ENCODE measurements at places on chromosomes 5 and 9.

- peak; percentile 89 for DNase-seq
Measured at GRCh38 chr9:127776195-127776923, 2.1 kb downstream of the SH2D3C start.

DNA sequence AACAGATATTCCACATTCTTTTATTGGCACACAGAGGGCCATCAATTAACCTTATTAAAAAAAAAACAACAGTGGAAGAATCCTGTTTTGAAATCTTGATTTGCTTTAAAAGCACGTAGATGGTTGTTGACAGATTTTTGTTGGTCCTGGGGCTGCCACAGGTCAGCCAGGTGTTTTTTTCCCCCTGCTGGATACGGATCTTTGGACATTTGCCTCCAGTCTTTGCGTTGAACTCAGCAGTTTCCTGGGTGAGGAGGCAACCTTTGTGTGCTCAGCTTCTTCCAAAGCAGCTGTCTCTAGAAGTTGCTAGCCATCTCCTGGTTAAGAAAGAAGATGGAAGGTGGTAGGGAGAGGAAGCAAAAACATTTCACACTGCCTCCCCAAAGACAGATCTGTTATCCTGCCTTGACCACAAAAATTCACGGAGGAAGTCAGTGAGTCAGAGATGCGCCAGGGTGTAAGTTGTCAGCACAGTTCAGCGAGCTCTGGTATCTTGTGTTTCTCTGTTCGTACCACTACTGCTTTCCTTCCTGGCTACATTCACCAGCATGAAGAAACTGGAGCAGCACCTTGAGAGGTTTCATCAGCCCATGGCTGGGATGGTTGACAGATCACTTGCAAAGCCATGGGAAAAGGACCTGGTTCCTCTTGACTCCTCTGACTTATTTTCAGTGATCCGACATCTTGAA, 207.3 kb downstream of the ARHGAP26 start:
- peak; percentile 76 for DNase-seq

- peak; percentile 9 for DNase-seq
Measured at GRCh38 chr9:100714372-100715099, 136.7 kb downstream of the CAVIN4 start.

DNA sequence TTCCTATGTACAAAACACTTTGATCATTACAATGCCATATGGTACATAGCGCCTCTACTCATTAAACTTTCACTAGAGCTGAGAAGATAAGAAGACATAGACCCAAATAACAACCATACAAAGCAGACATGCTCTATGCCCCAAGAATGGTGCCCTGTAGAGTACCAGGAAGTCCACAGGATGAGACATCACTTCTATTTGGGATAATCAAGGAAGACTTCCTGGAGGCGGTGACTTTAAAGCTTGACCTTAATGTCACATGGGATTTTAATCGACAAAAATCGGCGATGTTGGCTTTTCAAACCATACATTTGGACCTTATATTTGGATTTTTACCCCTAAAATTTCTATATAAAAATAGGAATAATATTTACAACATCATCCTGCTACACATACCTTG, 224.3 kb upstream of the MAP3K1 start:
- no peak for DNase-seq

DNA sequence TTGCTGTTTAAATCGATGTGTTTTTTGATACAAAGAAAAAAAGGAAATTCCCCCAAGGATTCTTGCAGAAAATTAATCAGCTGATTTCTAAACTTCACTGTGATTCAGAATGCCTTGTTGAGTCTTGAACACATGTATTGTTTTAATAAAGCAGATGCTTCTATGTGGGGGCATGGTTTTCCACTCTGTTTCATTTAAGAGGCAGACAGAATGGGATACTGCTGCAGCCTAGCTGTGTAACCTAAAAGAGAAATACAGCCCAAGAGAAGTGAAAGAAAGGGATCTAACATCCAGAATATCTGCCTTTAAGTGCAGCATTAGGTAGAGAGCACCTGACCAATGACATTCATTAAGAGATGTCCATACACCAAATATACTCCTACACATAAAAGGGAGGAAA, 365.1 kb upstream of the CCNH start:
- DNase-seq: no peak

DNA sequence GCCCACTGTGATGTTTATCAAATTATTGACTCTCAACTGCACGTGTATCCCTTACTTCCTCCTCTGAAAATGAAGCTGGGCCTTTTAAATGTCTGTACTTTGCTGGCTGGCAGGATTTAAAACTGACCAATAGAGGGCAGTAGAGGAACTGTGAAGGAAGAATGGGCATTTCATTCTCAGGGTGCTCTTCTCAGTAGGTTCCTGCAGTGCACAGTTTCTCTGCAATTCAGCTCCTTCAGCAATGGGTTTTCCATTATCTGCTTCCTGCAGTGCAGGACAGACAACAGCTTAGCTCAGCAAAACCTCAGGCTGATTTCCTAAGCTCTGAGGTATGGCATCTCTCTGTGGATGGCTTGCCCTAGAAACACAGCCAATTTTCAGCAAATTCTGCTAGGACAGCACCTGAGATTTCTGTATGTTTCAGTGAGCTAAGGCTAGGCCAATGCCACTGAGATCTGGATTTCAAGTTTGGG, 298.4 kb upstream of the PRDM9 start:
- no peak for DNase-seq

- no peak for DNase-seq
Measured at GRCh38 chr5:99169309-99169708, 240.5 kb upstream of the CHD1 start.

GRCh38 chr9:85599540-85600105, 142.1 kb downstream of the AGTPBP1 start:
- DNase-seq: no peak

- no peak for DNase-seq
Measured at GRCh38 chr5:1156033-1156753, 44.3 kb upstream of the SLC12A7 start.

DNA sequence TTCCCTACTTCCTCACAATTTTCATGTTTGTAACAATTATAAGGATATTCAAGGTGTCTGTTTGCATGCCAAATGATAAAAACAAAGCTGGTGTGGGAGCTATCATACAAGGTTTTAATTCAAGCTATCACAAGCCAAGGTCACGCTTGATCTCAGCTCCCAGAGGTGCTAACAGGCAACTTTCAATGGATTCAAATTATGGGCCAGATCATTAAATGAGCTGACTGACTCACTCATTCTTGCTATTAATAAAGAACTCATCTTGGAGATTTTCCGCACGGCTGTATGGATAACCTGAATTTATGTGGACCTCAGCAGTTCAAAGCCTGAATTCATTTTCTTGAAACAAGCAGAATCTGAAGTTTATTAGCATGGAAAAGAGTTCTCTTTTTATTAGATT, 267.3 kb upstream of the CDH6 start:
- DNase-seq: no peak

GRCh38 chr5:157602505-157602904, 26.9 kb upstream of the ADAM19 start:
- no peak for DNase-seq

GRCh38 chr5:144183254-144183889, 12.7 kb downstream of the KCTD16 start:
- peak; percentile 34 for DNase-seq

DNA sequence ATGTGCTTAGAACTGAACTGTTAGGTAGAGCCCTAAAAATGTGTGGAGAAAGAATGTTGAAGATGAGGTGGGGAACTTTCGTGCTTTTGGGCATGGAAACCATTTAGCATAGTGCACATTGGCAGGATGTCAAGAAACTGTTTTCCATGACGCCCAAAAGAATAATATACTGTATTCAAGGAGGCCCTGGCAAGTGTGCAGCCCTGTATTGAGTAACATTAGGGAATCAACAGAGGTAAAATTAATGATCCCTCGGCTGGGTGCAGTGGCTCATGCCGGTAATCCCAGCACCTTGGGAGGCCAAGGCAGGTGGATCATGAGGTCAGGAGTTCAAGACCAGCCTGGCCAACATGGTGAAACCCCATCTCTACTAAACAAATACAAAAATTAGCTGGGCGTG, 20.9 kb upstream of the PLIN2 start:
- DNase-seq: no peak

DNA sequence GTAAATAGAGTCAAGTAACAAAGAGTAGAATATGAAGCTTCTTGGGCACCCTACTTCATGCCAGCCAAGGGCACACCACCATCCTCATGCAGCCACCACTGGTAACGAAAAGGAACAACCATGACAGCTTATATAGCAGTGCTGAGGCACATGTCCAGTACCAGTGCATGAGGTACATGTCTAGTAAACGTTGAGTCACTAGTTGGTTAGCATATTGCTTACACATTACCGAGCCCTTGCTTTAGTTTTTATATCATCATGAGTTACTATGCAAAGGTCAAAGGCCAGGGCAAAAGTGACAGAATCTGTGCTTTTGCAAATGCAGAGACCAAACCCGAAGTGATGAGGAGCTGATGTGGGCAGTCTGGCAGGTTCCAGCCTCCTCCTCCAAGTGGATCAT, 147.1 kb upstream of the MAP1B start:
- DNase-seq: no peak

DNA sequence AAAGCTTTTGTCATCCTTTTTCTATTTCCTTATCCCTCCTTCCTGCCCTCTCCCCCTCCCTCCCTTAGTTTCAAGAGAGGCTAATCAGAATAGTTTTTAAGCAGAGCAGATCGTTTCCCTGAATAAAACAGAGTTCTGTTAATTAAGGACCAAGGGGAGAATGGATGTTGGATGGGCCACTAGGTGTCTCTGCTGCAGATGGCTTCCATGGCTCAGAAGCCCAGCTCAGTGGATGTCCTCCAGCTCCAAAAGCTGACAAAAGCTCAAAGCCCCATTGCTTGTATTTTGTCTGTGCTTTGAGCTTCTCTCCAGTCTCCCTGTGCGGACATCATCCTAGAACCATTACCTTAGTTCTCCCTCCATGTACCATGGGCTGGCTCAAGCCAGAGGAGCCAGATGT, 21.0 kb upstream of the NPR3 start:
- no peak for DNase-seq

- DNase-seq: peak; percentile 36
Measured at GRCh38 chr5:171418316-171418981, 998 bp upstream of the FGF18 start.

- DNase-seq: no peak
Measured at GRCh38 chr9:112029921-112030444, 133.4 kb downstream of the UGCG start.

- DNase-seq: no peak
Measured at GRCh38 chr5:95728494-95729114, 2.5 kb upstream of the RHOBTB3 start.

GRCh38 chr9:77896938-77897667, 134.5 kb downstream of the GNAQ start:
- no peak for DNase-seq

- no peak for DNase-seq
Measured at GRCh38 chr5:76165711-76166374, 82.7 kb downstream of the SV2C start.

DNA sequence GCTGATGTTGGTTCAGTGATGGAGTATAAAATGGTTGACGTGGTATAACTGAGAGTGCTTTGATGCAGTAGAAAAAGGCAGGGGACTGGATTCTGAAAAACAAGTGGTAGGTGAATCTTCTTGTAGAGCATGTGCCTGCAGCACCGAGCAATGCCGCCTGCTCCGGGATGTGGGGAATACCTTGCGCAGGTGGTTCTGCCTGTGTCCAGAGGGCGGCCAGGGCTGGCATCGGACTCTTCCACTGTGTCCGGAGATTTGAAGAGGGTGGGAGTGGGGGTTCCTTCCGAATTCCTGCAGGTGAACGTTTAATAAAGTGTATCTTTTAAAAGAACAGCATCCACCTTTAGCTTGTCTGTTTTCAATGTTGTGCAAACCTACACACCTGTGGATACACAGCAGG, 238.0 kb downstream of the FANCC start:
- no peak for DNase-seq

DNA sequence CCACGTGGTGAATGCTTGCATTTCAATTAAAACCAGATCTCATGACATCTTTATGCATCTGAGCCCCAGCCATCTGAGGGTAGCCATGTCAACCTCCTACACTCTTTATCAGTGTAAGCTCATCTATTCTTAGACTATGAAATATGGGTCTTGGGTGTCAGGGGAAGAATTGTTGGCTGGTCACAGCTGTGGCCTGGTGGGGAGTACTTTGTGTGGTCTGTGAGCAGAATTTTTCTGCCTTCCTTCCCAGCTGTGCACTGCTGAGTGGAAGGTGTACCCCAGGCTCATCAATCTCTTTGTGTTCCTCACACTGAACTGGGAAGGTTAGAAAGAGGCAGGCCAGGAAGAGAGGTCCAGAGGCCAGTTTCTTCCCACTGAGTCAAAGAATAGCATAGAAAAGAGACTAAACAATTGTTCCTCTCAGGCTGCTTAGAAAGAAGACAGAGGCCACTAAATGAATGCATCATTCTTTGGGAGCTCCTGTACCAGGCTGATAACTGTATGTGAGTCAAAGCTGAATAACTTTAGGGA, 202.7 kb upstream of the RGMB start:
- no peak for DNase-seq

- no peak for DNase-seq
Measured at GRCh38 chr9:116692616-116693015, 5.5 kb downstream of the TRIM32 start.

- DNase-seq: no peak
Measured at GRCh38 chr5:8034852-8035251, 165.9 kb downstream of the MTRR start.

DNA sequence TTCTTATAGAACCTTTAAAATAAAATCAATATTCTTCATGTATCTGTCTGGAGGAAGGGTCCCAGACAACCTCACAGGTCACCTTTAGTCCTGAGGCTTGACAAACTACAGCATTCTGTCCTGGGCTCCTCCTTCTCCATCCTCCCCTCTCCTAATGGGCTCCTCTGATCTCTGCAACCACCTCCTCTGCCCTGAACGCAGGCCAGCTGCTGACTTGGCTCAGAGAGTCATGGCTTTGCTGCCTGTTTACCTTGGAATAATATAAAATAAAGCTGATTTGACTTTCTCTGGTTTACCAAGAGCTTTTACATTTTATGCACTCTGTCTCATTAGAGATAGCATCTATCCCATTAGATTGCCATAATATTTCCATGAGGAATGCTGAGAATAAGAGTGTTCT, 159.4 kb downstream of the SEMA6A start:
- DNase-seq: no peak

DNA sequence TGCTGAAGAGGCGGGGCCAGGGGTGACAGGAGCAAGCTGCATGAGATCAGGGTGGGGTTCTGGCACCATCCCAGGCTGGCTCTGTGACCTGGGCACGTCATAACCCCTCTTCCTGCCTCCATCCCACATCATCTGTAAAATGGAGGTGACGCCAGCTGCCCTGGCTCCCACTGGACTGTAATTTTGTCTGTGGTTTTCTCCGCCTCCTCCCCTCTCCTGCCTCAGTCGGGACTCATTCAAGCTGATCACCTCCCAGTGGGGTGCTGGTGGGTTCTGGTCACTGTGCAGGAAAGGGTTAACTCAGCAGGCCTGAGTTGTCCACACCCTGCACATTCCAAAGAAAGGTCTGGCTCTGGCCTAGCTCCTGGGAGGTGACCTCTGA, 128.2 kb downstream of the RXRA start:
- DNase-seq: no peak

DNA sequence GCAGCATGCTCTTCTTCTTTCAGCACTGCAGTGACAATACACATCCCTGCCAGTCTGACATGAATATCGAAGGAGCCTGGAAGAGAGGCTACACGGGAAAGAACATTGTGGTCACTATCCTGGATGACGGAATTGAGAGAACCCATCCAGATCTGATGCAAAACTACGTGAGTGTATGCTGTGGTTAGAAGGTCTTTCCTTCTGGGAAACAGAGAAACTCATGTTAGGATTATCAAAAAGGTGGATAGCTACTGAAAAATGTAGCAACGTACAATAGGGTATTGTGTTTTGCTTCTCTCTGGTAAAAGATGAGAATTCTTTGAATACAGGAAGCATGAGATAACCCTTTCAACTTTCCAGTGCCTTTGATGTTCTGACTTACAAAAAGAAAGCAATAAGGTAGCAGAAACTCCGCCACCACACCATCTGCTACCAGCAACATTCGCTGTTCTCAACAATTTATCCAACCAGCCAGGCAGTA, 133.3 kb downstream of the PCSK5 start:
- peak; percentile 78 for DNase-seq
